Inflammatory macrophage (primary cell): ENCODE measurements at places on chromosomes 5 and 9.

GRCh38 chr9:22008384-22008716, 755 bp downstream of the CDKN2B start:
- DNase-seq, result no peak

GRCh38 chr5:42767491-42768105, 11.0 kb downstream of the CCDC152 start:
- peak; percentile 59 for DNase-seq

DNA sequence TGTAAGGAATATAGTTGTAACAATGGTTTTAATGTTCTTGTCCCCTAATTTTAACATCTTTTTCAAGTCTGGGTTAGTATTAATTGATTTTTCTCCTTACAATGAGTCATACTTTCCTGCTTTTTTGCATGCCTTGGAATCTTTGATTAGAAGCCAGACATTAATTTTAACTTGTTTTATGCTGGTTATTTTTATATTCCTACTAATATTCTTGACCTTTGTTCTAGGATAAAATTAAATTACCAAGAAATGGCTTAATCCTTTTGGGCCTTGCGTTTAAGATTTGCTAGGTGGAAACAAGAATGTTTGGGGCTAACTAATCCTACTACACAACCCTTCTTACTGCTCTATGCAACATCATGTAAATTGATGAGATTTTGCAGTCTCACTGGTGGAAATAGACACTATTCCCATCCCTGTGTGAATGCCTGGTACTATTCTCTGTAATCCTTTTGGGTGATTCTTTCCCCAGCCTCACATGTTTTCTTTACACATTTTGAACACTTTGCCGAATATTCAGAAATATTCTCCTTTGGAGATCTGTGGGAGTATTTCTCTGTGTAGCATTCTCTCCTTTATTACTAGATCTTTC, 47.2 kb downstream of the ZCCHC7 start:
- no peak for DNase-seq

DNA sequence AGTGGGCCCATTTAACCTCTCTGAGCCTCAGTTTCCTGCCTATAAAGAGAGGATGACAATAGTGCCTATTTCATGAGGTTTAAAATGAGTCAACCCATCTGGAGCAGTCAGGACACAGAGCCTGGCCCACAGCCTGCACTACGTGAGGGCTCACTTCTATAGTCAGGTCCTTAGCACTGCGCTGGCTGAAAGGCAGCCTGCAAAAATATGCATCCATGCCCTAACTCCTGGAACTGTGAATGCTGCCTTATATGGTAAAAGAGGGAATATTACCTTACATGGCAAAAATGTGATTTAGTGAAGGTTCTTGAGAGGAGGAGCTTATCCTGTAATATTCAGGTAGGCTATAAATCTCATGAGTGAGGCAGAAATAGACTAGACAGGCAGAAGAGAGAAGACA, 98.5 kb downstream of the GABBR2 start:
- no peak for DNase-seq

DNA sequence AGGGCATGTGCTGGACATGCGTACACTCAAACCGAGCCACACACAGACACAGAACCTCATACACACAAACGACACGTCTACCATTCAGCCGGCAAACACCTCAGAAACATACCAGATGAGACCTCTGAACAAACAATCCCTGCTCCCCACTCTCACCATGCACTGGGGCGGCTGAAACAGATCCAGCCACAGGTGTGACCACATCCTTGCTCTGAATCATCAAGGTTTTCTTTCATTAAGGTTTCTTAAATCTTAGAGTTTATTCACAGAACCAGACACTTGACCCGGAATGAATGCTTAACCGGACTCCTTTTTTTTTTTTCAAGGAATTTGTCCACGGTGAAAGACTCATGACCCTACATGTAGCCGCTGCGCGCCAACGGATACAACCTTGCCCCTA, 26.2 kb downstream of the TERT start:
- DNase-seq, result no peak

- DNase-seq, result no peak
These were observed 49.6 kb downstream of the SERINC5 start for GRCh38 chr5:80206282-80206681.

DNA sequence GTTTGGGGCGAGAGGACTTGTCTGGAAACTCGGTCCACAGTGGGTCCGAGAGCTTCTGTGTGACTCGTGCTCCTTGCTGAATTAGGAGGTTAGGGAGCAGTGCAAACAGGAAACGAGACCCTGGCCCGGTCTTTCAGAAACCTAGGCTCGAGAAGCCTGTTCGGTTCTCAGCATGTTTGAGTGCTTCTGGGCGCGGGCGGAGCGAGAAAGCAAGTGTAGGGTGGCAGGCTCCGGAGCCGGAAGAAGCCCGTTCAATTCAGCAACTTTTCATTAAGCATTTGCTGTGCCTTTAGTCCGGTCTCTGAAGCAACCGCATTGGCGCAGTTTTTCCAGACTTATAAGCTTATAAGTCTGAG, 547 bp downstream of the CLTA start:
- DNase-seq, result peak; percentile 61

DNA sequence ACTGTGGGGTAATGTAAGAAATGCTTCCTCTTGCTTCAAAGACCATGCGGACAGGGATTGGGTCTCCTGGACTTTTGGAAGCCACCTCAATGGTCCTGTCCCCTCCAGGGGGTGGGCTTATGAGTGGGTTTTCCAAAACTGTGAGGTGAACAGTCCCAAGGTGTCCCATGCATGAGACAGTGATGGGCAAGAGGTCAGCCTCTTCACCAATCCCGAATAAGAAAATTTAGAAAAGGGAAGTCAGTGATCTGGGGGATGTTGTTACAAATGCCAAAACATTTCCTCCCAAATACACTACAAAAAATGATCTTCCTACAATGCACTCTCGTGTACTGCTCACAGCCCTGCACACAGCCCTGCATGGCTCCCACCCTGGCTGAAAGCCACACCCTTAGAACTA, 215.7 kb upstream of the TBC1D2 start:
- DNase-seq, result no peak

- DNase-seq, result no peak
These were observed 533.8 kb upstream of the CYLC2 start for GRCh38 chr9:102461156-102461819.

GRCh38 chr5:172630082-172630481, 11.0 kb upstream of the NEURL1B start:
- no peak for DNase-seq
